ENCODE measurements at places on chromosomes 5 and 9.

DNA sequence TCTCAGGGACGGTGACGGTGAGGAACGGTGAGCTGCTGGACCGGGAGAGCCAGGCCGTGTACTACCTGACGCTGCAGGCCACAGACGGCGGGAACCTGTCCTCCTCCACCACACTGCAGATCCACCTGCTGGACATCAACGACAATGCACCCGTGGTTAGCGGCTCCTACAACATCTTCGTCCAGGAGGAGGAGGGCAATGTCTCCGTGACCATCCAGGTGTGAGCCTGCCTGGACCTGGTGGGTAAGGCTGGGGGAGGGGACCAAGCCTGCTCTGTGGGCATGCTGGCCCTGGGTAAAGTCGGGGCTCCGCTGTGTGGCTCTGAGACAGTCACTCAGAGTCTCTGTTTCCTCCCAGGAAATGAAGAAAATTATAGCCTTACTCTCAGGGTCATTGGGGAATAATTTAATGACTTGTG is 29.3 kb downstream of the CDHR2 start:
- peak; percentile 55 for DNase-seq

DNA sequence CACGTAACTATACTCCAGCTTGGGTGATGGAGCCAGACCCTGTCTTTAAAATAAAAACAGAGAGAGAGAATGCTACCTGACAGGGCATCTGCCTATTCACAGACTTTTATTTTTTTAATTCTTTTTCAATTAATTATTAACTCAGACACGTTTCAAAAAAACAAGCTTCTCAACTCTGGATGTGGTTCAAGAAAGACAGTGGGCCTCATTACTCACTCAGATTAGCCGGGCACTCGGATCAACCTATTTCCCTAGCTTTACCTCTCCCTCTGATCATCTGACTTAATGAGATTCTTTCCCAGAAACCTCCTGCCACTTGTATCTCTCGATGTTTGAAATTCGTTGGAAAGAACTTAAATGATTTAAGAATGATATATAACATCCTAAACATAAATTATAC is 134.1 kb downstream of the TRPM6 start:
- no peak for DNase-seq

DNA sequence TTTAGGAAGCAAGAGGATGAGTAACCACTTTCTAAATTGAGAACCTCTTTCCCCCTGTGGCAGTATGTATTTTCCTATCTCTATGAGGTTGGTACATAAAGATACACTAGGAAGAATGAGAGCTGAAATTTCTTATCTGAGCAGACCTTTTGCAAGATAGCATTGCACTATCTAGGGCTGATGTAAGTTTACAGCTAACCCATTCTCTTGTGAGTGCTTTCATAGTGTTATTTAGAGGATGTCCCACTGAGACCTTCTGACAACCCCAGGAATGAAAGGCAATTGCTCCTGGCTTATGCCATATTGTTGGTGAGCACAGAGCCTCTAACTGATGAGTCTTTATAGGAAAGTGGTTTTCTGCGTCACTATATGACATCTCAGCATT is 1209.3 kb upstream of the CDH6 start:
- DNase-seq, result no peak

GRCh38 chr5:149175346-149176105 is 34.2 kb downstream of the ABLIM3 start:
- peak; percentile 61 for DNase-seq

GRCh38 chr9:98864281-98865174 is 57.1 kb downstream of the GALNT12 start:
- DNase-seq, result peak; percentile 68

DNA sequence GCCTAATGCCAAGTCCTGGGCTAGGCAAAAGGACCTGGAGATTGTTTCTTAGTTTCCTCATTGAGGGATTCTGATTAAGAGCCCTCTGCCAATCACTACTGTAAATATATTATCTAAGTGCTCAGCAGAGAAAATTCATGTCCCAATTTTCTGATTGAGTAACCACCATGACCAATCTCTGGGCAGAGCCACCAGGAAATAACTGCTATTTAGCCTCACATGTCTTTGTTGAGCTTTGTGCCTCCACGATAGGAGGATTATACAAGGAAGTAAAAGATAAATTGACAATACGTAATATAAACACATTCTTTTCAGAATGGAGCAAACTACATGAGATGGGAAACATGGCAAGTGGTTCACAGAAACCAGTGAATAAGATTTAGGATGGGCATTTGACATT is 396.1 kb upstream of the PAPPA start:
- peak; percentile 51 for DNase-seq

- DNase-seq, result no peak
Measured at GRCh38 chr5:133396187-133396741, 216.1 kb downstream of the FSTL4 start.

DNA sequence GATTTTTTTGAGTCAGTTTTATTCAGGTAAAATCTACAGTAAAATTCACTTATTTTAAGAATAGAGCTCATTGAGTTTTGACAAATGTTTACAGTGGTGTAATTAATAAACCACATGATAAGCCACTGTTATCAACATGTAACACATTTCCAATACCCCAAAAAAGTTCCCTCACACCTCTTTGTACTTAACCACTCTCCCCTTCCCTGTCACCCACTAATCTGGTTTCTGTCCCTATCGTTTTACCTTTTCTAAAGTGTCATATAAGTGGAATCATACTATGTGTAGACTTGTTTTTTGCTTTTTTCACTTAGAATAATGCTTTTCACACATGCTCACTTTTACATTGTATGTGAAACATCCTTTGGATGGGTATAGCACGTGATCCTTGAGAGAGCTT is 127.2 kb downstream of the KDM4C start:
- DNase-seq, result no peak

DNA sequence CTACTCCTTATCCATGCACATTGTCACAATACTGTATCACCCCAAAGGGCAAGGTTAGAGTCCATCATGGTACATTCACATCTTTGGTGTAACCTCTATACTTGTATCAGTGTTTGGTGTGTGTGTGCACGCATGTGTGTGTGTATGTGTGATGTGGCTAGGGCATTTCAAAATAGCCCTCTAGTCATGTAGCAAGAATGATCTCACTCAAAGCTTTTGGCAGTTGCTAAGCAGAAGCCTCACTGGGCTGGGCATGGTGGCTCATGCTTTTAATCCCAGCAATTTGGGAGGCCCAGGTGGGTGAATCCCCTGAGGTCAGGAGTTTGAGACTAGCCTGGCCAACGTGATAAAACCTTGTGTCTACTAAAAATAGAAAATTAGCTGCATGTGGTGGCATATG is 245.3 kb downstream of the ADGRV1 start:
- peak; percentile 32 for DNase-seq

- no peak for DNase-seq
Measured at GRCh38 chr5:95583992-95584391, 29.1 kb downstream of the ARSK start.

- DNase-seq, result peak; percentile 99
Measured at GRCh38 chr9:130780865-130781504, 54.1 kb upstream of the ABL1 start.

DNA sequence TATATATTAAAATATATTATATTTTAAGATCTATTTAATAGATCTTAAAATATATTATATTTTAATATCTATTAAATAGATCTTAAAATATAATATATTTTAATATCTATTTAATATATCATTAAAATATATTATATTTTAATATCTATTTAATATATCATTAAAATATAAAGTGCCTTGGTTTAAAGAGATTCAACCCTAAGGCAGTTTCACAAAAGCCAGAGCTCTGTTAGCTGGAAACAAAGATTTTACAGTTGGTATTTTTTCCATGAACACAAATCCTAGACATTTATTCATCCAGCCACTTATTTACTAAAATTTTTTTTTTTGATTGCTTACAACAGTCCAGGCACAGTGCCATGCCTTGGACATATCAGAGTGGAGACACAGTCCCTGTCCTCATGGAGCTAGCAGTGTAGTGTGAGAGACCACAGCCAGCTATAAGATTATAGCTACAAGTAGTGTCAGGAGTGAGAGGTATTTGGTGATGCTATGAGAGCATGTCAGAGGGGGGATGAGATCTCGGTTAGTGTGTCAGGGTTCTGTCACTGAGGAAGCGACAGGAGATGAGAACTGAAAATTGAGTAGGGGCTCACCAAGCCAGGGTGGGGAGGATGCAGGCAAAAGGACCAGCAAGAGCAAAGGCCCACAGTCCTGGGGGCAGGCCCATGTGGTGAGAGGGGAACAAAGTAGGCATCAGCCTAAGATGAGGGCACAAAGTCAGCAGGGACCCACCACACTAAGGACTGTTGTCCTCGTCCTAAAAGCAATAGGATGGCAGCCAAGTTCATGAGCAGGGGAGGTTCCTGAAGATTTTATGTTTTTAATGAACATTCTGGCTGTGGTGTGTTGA is 74.5 kb downstream of the FBXO38 start:
- no peak for DNase-seq

GRCh38 chr5:135964670-135965320 is 10.0 kb upstream of the LECT2 start:
- DNase-seq, result peak; percentile 19

DNA sequence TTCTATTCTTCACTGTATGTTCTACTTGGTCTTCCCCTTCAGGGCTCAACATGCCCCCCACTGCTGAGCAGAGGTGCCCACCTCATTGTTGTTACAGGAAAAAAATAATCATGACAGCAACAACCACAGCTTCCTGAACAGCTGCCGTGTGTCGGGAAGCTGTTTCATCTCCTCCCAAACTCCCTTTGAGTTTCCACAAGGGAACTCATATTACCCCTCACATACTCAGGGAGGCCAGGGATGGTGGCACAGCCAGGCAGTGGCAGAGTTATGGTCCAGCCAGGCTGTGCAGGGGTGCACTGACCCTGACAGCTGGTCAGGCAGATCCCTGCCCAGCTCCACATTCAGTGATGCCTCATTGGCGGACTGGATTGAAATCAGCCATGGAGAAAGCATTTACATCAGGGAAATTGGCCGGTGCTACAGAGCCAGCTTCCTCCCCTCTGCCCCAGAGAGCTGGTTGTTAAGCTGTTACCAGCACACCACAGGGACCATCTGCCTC is 37.3 kb downstream of the SARDH start:
- peak; percentile 48 for DNase-seq

- DNase-seq, result no peak
Measured at GRCh38 chr5:159244890-159245289, 18.2 kb upstream of the UBLCP1 start.
